ENCODE measurements at places on chromosomes 2 and 18. TPM values are rescaled to one million over a fixed set of nuclear protein-coding genes. Genes with fewer than 3 reads are reported as not detected.

Gene RFX8
- 4.0 TPM for polyA plus RNA-seq

Gene TMEM200C
- 0.92 TPM for polyA plus RNA-seq

Gene ACMSD
- 0.25 TPM for polyA plus RNA-seq

Gene ATP6V1B1
- polyA plus RNA-seq = not detected

Gene CNGA3
- 1.5 TPM for polyA plus RNA-seq

Gene SCN9A
- polyA plus RNA-seq = 7.3 TPM

Gene SDC1
- polyA plus RNA-seq = 11.9 TPM

Gene PTPN18
- 23.3 TPM for polyA plus RNA-seq

Gene MAP2
- polyA plus RNA-seq = 15.6 TPM

Gene PLA2R1
- polyA plus RNA-seq = 3.4 TPM

Gene PLCD4
- polyA plus RNA-seq = 13.9 TPM

Gene FHOD3
- 6.5 TPM for polyA plus RNA-seq

Gene UGT1A5
- polyA plus RNA-seq = not detected

Gene CTNNA2
- polyA plus RNA-seq = 44.5 TPM

Gene LOXHD1
- polyA plus RNA-seq = 59.4 TPM

Gene MEIS1
- polyA plus RNA-seq = 13.5 TPM

Gene BBS5
- 14.1 TPM for polyA plus RNA-seq

Gene ANKRD53
- 52.2 TPM for polyA plus RNA-seq

Gene ACSL3
- 66.7 TPM for polyA plus RNA-seq

Gene LHCGR
- polyA plus RNA-seq = 2.1 TPM

Gene MC4R
- polyA plus RNA-seq = not detected

Gene SLC23A3
- 0.42 TPM for polyA plus RNA-seq

Gene CPO
- 0.90 TPM for polyA plus RNA-seq

Gene TXNL4A
- 158 TPM for polyA plus RNA-seq

Gene RGPD3
- polyA plus RNA-seq = 5.3 TPM

Gene ERICH2
- 126 TPM for polyA plus RNA-seq

Gene DPP10
- polyA plus RNA-seq = 1.7 TPM

Gene CCL20
- 0.99 TPM for polyA plus RNA-seq

Gene WDR75
- polyA plus RNA-seq = 21.5 TPM

Gene PLGLB1
- polyA plus RNA-seq = 1.1 TPM

Gene RSAD2
- polyA plus RNA-seq = 2.3 TPM

Gene RAB17
- 6.3 TPM for polyA plus RNA-seq

Gene FSHR
- polyA plus RNA-seq = 8.8 TPM

Gene LAMA3
- polyA plus RNA-seq = 11.9 TPM

Gene COL4A4
- 3.4 TPM for polyA plus RNA-seq

Gene IL1RN
- polyA plus RNA-seq = 18.4 TPM

Gene DNER
- 2.9 TPM for polyA plus RNA-seq

Gene CDC42EP3
- 107 TPM for polyA plus RNA-seq

Gene BMP10
- 0.26 TPM for polyA plus RNA-seq

Gene GKN2
- polyA plus RNA-seq = not detected

Gene ABCB11
- polyA plus RNA-seq = 16.1 TPM

Gene VAMP8
- polyA plus RNA-seq = 59.0 TPM

Gene ABCG8
- polyA plus RNA-seq = not detected

Gene CNTNAP5
- polyA plus RNA-seq = 0.29 TPM

Gene MYL12B
- polyA plus RNA-seq = 372 TPM

Gene SGPP2
- polyA plus RNA-seq = 5.9 TPM

Gene FBXO41
- 4.9 TPM for polyA plus RNA-seq

Gene DPP4
- 6.3 TPM for polyA plus RNA-seq

Gene WDR7
- polyA plus RNA-seq = 19.4 TPM

Gene CBLN2
- 0.80 TPM for polyA plus RNA-seq

Gene RFTN2
- 19.8 TPM for polyA plus RNA-seq

Gene CD8B2
- polyA plus RNA-seq = 0.16 TPM
